Stimulated activated CD8-positive, alpha-beta memory T cell treated with anti-CD3 and anti-CD28 coated beads, Interleukin-2, amount 100 ng/mL, for 1 hour (primary cell): ENCODE measurements at places on chromosomes 1 and 21.

DNA sequence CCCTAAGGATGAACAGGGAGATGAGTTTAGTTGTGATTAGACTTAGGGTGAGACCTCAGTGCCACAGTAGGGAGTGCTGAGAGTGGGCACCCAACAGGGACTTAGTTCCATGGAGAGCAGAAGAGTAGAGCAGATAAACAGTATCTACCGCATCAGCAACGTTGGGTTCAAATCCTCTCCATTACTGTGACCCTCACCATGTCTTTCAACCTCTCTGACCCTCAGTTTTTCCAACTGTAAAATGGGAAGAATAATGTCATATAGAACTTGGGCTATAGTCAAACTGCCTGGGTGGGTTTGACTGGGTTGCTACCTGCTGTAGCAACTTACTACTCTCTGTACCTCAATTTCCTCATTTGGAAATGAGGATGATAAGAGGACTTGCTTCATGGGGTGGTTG is 6.7 kb upstream of the DISP3 start:
- no peak for DNase-seq

DNA sequence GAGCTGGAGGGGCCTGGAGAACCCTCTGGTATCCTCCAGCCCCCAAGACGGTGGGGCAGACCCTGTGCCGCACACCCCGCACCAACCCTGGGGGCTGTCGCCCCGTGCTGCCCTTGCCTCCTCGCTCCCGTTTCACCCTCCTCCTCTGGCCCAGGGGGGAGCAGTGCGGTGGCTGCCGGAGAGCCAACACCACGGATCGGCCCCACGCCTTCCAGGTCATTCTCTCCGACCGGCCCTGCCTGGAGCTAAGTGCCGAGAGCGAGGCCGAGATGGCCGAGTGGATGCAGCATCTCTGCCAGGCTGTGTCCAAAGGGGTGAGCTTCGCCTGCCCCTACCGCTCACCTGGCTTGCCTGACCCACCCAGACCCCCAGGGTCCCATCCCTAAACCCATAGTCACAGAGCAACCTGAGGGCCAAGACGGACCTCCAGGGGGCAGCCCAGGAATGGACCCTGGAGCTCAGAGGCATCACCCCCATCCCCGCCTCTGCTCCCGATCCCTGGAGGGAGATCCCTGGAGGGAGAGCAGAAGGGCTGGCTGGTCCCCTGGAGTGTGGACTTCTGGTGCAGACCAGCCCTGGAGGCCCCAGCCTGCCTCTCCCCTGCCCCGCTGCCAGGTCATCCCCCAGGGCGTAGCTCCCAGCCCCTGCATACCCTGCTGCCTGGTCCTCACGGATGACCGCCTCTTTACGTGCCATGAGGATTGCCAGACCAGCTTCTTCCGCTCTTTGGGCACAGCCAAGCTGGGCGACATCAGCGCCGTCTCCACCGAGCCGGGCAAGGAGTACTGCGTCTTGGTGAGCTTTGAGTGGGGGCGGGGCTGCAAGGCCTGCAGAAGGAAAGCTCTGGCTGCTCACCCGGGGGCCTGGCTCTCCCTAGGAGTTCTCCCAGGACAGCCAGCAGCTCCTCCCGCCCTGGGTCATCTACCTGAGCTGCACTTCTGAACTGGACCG is 4.0 kb upstream of the SLC25A34 start:
- DNase-seq: no peak

GRCh38 chr1:45880930-45881329 is 77.5 kb downstream of the MAST2 start:
- DNase-seq: no peak

DNA sequence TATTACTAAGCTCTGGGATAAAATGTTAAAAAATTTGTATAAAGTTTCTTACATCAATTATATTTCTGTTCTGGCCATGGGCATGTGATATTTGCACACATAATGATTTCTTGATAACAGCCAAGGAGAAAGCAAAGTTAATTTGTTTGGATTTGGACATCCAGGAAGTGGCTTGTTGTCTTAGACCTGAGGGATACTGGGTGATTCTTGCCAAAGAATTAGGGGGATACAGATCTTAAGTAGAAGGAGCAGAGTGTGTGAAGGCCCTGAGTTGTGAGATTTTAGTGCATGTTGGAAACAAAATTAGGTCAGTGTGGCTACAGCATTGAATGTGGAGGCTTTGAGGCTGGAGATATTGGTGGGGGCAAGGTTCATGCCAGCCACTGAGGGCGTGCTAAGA is 65.6 kb downstream of the NCAM2 start:
- no peak for DNase-seq

GRCh38 chr21:45383111-45383614 is 21.8 kb upstream of the COL18A1 start:
- no peak for DNase-seq
